Esophagus muscularis mucosa (tissue), 4 donors: ENCODE measurements at places on chromosomes 1 and 21. TPM values are rescaled to one million over a fixed set of nuclear protein-coding genes. Genes with fewer than 3 reads are reported as not detected.

NPR1 gene
- total RNA-seq, result 24.9 TPM

ORC1 gene
- total RNA-seq, result 1.2 TPM

KIF26B gene
- total RNA-seq, result 0.13 TPM

SIKE1 gene
- total RNA-seq, result 60.7 TPM

LCE2D gene
- not detected for total RNA-seq

FCRL6 gene
- total RNA-seq, result 0.45 TPM

S100A8 gene
- total RNA-seq, result 10.8 TPM

GPA33 gene
- not detected for total RNA-seq

RGSL1 gene
- not detected for total RNA-seq

LCE1C gene
- not detected for total RNA-seq

OPRD1 gene
- 0.23 TPM for total RNA-seq

SYPL2 gene
- total RNA-seq, result 3.3 TPM
